ENCODE measurements at places on chromosomes 12 and 14.

DNA sequence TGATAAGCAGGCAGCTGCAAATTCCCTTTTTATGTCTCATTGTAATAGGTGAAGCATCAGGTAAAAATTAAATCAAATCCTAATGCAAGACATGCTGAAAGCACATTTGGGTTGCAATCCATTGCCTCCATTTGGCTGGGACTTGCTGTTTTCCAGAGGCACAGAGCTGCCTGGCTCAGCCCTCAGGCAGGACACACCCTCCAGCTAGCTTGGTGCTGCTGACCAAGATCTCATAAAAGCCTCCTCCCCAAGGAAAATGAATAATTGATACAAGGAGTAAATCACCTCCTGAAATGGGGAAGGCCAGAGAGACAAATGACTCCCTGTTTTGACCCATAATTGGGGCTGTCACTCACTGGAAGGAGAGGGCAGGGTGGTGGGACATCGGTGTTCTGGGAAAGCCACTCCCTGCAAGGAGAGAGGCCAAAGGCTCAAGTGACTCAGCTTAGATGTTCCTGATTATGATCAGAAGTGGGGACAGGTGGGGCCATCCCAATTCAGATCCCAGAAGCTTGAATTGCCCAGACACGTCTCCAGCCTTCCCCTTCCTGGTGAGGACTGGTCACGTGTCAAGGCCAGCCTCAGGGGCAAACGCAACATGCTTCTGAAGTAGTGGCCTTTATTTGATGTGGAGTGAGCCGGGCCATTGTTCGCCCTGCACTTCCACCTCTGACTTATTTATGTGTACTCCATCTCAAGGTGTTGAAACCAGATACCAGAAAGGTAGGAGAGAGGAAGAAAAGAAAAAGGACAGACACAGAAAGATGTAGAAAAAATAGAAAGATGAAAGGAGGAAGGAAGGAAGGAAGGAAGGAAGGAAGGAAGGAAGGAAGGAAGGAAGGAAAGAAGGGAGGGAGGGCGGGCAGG, 773.7 kb downstream of the BCL11B start:
- no peak for DNase-seq

GRCh38 chr14:68034896-68035295, 215.3 kb downstream of the RAD51B start:
- no peak for DNase-seq

DNA sequence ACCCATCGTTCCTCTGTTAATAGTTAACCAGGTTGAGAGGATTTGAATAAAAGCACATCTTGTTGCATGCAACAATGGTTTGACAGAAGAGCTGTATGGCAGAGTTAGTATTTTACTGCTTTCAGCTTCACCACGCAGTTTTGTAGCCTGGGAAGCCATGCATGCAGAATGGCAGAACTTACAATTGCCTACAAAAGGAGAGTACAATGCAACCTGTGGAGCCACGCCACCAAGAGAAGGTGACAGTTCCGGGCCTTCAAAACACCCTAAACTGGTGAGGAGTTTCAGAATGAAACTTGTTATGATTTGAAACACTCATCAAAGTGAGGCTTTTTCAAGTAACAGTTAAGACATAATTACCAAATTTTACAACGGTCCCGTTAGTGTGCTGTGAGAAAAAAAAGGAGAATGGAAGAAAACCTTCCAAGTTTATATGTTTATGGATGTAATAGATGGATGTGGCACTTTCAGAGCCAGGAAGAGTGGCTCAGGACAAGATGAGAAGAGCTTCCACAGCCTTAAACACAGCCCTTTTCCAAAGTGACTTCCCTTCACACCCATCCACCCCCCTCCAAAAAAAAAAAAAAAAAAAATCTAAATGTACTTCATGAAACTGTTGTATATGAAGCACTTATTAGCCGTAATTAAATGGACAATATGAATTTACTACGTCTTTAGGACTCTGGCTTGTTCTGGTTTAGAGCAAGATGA, 158.7 kb downstream of the EGLN3 start:
- DNase-seq: no peak

DNA sequence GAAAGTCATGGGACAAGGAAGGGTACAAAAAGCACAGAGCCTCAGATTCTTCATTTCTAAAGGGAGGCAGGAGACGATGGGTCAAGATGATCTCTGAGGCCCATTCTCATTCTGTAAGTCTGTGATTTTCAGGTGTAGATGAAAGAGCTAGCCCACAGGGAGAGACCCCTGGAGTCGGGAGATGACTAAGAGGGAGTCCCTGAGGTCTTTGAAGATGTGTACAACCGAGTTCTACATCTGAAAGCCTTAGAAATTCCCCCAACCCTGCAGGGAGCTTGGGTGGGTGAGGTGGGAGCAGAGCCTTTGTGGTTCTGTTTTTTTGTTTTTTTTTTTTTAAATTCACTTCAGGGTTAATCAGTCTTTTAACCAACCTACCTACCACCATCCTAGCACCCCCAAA, 3.1 kb downstream of the WNT10B start:
- no peak for DNase-seq

- DNase-seq: no peak
Observed at GRCh38 chr12:54004841-54005530, 3.8 kb upstream of the HOXC8 start.

GRCh38 chr12:94271351-94271750, 123.0 kb downstream of the PLXNC1 start:
- DNase-seq: no peak

GRCh38 chr12:88642675-88643431, 62.6 kb upstream of the KITLG start:
- no peak for DNase-seq

DNA sequence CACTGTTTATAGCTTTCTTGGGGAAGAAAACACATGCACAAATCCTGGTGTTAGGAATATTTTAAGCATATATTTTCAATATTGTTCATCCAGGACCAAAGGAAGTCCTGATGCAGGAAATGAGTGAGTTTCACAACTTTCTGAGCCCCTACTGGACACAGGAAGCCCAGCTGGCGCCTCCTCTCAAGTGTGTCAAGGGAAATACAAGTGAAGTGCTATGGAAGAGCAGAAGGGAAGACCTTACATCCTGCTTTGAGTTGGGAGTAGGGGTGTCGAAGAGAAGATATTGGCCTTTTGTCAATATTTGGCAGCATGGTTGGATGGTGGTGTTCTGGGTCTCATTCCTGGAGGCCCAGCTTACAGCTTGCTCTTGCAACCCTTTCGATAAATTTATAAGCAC, 66.1 kb upstream of the ZDHHC17 start:
- DNase-seq: no peak

DNA sequence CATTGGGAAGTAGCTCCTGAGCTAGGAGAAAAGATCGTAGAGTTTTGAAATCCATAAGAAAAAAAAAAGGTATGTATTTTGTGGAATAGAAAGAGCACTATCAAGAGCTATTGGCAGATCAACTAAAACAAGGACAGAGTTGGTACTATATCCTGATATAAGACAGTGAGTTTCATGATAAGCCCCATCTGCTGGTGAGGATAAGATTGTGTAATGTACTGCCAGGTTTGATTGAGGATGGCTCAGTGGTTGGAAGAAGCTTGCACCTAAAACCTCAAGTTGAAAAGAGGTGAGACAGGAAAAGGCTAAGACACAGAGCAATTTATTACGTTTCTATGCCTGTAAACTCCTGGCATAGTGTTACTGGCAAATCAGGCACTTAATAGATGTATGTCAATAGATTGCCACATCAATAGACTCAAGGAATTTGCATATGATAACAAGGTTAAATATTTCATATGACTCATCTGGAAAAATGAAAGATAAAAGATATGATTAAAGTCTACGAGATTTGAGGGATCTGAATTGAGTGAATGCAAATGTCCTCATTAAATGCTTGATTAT, 525.6 kb downstream of the FLRT2 start:
- DNase-seq: no peak

DNA sequence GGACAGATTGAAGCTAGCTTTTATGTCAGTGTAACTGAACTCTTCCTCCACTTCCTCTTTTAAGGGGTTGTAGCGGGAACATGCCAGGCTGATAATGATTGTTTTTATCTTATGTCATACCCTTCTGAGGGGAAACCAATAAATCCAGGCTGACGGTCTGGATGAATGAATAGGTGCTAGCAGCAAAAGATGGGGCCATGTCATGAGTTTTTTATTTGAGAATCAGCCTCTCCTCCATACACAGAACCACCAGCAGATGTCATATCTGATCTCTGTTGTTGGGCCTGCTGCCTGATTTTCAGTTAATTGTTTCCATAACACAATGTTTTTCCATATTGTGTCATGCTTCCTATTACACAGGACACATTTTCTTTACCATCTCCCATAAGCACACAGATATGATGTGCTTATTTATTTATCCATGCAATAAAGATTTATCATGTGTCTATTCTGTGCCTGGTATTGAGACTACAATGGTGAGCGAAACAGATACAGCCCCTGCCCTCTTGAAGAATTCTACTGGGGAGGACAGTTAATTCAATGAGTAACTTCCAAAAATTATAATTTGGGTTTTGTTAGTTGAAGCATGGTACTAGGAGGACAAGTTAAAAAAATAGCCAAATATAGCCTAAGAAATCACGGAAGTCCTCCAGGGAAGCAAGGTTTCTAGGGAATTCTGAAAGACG, 33.6 kb upstream of the CRY1 start:
- DNase-seq: no peak

- DNase-seq: no peak
Observed at GRCh38 chr12:69922999-69923398, 98.0 kb downstream of the MYRFL start.

DNA sequence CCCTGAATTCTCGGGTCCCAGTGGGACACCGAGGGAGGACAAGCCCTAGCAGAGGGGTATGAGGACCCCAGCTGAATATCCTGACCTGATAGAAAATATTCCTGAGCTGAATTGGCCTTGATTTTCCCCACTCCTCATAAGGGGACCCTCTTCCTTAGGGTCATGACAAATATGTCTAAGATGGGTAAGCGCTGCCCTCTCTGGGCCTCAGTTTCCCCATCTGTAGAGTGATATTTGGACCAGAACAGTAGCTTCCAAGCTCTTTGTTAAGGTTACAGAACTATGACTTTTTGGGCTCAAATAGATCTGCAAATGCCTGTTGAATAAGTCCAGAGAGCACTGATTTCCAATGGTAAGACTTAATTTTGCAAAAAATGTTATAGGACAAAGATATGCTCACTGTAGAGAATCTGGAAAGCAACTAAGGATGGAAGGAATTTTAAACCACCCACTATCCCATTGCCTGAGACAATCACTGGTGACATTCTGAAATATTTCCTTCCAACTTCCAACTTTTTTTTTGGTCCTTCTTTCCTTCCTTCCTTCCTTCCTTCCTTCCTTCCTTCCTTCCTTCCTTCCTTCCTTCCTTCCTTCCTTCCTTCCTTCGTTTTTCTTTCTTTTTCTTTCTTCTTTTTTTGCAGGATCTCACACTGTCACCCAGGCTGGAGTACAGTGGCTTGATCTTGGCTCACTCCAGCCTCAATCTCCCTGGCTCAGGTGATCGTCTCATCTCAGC, 32.0 kb downstream of the MYL2 start:
- no peak for DNase-seq

GRCh38 chr12:51262758-51263177, 7.4 kb downstream of the SMAGP start:
- DNase-seq: no peak

DNA sequence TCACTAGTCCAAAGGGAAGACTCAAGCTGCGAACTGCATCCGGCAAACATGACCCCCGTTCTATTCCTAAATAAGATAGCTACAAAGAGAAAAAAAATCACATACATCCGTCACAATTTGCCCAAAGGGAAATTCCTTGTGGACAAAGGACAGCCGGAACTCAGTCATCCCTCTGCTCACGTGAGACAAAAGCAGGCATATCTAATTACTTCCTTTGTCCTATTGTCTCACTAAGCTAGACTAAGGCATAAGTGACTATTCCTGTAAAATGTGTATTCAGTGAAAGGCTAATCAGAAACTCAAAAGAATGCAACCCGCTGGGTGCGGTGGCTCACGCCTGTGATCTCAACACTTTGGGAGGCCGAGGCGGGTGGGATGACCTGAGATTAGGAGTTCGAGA, 27.2 kb upstream of the NINJ2 start:
- DNase-seq: no peak

DNA sequence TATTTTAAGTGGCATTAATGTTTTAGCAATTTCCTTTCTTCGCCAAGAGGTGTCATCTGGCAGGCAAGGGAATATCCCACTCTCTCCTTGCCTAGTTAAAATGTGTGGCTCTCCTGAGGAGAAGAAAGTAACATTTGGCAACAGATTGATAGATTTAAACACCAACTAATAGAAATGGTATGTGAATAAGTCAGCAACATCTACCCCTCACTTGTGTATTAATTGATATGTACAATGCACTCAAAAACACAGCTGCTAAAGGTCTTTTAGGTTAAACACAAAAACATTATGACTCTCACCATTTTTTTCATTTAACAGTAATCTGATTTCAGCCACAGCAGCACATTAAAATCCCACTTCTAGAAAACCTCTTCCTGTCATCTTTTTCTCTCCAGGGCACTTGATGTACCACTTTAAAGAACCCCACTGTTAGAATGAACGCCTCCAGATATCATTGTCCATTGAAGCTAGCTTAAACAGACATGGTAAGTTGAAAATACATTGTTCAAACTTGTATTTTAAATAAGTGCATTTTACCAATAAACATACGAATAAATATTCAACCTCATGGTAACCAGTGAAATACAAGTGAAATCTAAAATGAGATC, 151.7 kb downstream of the RPAP3 start:
- no peak for DNase-seq

DNA sequence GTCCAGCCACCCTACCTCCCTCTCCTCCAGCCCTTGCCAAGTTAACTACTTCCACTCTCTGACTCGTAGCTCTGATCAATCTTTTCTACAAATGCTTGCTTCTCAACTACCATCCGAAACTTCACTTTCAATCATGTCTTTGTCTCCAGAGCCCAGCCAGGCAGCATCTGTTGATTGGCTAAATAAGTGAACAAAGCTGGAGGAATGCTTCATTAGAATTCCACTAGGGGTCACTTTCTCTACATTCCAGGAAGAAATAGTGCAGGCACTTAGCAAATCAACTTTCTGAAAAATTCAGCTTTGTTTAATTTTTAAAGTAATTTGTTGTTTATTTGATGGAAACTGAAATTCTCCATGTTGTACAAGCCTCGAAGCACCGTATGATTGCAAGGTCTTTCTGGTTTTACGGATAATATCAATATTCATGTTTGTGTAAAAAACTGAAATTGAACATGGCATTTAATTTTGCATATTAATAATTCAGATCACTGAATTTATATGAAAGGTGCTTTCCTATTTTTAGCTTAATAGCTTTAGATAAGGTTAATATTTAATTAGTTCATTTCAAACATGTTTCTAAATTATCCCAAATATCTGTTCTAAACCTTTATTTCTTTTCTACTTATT, 32.4 kb upstream of the HELB start:
- DNase-seq: no peak

DNA sequence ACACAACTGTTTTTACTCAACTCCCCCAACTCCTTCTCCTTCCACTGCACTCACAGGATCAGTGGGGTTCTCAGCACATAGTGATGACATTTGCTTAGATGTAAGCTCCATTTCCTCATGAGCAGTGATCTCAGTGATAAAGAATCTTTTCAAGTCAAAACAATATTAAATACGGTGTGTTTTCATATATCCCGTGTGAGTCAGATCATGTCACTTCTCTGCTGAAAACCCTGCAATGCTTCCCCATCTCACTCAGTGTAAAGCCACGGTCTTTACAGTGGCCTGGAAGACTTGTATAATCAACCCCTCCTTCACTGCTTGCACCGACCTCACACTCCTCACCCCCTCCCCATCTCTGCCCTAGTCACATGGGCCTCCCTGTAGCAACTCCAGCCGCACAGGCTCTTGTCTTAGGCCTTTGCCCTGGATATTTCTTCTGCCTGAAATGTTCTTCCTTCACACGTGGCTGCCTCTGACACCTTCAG, 149.7 kb upstream of the ARHGAP5 start:
- DNase-seq: no peak

Measured in activated T-helper 1 cell treated with anti-CD3 and anti-CD28 coated beads, Interleukin-2, amount 50 U/mL, for 16 hours (primary cell).